ENCODE measurements at places on chromosomes 6 and 20.

DNA sequence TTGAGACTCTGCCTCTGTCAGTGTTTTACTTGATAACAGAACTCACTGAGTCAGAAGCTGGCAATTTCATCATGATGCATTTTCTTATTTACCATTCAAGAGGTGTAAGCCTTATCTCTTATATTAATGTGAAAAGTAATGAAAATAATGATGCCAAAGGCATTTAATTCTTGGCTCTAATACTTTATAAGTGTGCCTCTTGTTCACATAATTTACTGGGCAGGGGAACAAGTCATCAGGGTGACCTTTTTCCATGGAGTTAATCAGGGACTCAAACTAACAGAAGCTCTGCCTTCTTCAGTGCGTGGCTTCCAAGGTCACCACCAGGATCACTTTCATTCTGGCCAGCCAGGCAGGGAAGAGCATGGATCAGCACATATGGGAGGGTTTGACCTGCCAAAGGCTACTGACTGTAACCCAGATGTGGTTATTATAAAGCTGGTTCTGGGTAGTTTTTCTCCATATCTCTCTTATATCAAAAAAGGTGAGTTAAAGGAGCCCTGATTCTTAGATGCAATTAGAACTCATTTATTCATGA lies 5.2 kb upstream of the PLCB1 start:
- no peak for DNase-seq

DNA sequence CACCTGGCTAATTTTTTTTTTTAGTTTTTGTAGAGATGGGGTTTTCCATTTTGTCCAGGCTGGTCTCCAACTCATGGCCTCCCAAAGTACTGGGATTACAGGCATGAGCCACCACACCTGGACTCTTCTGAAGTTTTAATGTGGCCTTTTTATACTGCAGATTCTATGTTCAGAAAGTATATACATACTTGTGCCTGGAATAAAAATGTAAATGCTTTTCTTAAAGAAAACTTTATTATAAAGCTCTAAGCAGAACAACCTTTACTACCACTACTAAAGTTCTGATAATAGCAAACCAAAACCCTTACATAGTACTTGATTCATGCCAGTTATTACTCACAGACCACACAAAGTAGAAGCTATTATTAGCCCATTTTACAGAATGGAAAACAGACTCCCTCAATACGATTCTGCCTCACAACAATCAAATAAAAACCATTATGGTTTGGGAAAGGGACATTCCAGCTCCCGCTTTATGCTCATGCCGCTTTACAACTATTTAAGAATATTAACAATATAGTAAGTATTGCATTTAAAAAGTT lies 5.3 kb downstream of the PHIP start:
- no peak for DNase-seq

- DNase-seq = no peak
Measured at GRCh38 chr6:47651505-47651944, 46.9 kb upstream of the ADGRF4 start.

DNA sequence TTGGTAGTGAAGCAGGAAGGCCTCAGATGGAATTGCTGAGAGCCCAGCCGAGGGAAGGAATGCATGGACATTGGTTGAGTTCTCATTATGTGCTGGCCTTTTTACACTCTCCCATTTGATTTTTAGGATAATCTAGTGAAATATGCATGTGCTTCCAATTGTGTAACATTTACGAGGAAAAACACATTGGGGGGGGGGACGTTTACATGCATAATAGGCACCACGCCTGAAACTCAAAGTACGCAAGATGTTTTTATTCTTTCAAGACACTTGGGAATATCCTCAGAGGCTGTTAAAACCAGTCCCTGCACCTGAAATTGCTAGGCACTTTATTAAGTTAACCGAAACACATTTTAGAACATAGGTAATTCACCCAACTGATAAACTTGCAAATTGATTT lies 118.5 kb upstream of the CDH4 start:
- DNase-seq = no peak

GRCh38 chr6:125867483-125867942 lies 76.8 kb downstream of the NCOA7 start:
- DNase-seq = no peak

DNA sequence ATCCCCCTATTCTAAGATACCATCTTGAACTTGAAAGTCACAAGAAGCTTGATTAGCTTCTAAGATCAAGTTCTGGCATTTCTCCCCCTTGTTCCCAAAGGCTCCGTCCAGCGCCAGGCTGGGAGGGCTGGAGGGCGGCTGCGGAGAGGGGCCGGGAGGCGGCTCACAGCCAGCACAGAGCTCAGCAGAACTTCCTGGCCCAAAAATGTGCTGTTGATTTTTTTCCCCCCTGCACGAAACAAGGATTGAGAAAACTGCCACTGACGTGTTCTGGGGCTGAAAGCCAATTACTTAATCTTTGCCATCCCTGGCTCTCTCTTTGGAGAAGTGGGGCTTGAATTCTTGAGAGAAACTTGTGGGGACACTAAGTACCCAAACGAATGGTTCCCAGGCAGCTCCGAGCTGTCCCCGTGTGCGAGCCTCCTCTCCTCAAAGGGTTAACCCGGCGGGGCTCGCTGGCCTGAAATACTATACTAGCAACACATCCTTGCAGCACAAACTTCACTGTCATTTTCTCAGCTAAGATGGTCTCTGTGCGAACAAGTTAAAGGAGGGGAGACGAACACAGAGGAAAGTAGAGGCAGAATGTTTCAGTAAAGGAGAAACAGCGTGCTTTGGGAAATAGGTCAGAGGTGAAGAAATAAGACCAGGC lies 452 bp downstream of the TRAF3IP2 start:
- peak; percentile 59 for DNase-seq

GRCh38 chr20:3748073-3748472 lies 15.6 kb downstream of the HSPA12B start:
- no peak for DNase-seq

DNA sequence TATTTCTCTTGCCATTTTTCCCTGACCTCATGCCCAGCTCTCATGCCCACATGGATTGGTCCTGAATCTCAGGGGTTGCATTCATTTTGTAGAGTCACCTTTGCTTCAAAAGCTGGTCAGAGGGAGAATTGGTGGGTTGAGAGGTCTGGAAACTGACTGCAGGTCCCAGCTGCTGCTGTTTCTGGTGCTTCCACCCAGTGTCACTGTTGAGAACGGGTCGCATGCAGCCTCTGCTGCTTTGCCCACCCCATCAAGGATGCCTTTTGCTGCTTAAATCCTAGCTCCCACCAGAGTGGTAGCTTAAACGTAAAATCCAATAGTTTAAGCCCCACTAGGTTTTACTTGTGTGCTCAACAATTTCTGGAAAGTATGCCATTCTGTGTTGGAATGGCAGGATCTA lies 211.4 kb upstream of the TSHZ2 start:
- DNase-seq = no peak

DNA sequence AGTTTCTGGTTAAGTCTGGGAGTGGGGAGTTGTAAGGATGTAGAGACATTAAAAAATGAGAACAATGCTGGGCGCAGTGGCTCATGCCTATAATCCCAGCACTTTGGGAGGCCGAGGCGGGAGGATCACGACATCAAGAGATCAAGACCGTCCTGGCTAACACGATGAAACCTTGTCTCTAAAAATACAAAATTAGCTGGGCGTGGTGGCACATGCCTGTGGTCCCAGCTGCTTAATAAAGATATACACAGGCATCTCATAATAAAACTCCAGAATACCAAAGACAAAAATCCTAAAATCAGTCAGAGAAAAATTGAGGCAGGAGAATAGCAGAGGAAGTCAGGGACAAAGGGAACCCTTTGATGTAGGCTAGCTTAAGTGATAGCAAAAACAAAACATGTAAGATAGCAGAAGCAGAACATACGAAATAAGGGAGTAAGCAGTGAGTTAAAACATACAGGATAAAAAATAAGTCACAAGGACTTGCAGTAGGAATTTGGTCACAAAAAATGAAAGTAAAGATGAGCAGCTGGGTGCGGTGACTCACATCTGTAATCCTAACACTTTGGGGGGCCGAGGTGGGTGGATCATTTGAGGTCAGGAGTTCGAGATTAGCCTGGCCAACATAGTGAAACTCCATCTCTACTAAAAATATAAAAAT lies 23.6 kb downstream of the DDX43 start:
- DNase-seq = no peak

DNA sequence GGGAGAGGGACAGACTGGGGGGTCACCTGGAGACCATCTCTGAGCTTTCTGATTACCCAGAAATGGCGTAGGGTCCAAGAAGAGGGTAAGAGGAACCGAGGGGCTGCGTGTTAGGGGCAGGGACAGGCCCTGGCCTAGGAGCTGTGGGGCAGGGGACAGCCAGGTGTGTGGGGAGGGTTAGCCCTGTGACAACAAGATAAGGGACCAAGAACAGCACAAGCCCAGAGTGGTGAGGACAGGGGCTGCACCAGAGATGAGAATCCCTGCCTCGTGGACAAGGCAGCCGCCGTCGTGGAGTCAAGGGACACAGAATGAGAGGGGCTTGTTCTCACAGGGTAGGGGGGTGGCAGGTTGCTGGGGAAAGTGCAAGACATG lies 449 bp upstream of the AVP start:
- no peak for DNase-seq

GRCh38 chr20:9139106-9139833 lies 70.4 kb downstream of the PLCB4 start:
- no peak for DNase-seq

GRCh38 chr20:46897328-46897880 lies 2.8 kb downstream of the EYA2 start:
- no peak for DNase-seq

- DNase-seq = no peak
Measured at GRCh38 chr6:3847521-3847920, 1.7 kb upstream of the FAM50B start.

DNA sequence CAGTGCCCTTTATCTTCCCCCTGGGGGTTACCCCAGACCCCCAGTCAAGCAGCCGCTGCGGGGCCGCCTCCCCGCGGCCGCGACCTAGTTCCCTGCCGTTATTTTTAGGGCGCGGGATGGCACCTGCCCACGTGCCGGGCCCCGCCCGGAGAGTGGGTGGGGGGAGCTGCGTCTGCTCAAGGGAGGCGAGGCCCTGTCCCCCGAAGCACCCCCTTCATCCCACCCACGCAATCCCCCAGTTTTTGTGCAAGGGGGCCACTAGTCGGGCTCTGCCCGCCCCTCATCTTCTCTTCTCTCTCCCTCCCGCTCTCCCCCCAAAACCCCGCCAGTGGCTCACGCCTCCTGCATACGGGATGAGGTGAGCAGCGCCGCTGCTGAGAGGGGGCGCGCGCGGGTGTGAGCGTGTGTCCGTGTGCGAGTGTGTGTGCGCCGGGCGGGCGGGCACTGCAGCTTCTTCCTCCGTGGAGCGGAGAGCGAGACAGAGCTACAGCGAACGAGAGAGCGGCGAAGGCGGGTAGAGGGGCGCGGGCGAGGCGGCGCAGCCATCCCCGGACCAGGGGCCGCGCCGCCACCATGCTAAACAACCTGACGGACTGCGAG lies at the start of gene SLC12A5:
TSS of gene SLC12A5 (plus strand) at position 444 of the 600 bp plus-strand sequence. CDS start at position 574, 130 bp downstream.
- peak; percentile 11 for DNase-seq

GRCh38 chr6:140393665-140394540 lies 1019.5 kb upstream of the CITED2 start:
- no peak for DNase-seq

DNA sequence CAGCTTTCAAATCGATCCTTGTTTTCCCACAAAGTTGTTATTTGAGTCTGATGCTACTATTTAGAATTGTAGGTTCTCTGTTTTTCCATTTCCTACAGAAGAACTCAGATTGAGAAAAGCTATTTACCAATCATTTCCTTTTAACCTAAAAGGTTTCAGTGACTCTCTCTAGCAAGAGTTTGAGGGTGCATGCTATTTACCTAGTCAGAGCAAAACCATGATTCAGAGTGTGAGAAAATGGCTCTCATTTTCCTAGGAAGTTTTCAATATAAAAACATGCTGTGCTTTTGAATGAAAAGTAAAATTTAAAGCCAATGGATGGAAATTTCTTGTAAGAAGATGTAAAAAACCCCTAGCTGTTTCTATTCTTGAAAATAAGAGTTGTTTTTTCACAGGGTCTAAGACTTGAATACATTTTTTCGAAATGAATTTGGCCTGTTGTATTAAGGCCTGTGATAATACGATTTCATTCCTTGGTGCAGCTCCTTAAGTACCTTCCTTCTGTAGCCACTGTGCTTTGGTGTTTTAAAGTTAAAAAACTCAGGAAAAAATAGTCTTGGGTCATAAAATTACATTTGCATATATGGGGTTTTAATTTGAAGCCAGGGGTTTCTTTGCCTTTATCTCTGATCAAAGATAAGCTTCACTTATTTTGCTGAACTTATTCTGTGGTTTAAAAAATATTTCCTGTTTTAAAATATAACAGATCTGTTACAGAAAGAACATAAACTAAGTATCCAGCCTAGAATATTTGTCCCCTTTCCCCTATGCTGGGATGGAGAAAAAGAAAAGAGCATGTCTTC lies 18.0 kb upstream of the RSPH3 start:
- DNase-seq = no peak
